Stimulated activated CD4-positive, alpha-beta T cell treated with anti-CD3 and anti-CD28 coated beads, Interleukin-2, amount 100 ng/mL, for 24 hours (primary cell): ENCODE measurements at places on chromosomes 11 and 22.

DNA sequence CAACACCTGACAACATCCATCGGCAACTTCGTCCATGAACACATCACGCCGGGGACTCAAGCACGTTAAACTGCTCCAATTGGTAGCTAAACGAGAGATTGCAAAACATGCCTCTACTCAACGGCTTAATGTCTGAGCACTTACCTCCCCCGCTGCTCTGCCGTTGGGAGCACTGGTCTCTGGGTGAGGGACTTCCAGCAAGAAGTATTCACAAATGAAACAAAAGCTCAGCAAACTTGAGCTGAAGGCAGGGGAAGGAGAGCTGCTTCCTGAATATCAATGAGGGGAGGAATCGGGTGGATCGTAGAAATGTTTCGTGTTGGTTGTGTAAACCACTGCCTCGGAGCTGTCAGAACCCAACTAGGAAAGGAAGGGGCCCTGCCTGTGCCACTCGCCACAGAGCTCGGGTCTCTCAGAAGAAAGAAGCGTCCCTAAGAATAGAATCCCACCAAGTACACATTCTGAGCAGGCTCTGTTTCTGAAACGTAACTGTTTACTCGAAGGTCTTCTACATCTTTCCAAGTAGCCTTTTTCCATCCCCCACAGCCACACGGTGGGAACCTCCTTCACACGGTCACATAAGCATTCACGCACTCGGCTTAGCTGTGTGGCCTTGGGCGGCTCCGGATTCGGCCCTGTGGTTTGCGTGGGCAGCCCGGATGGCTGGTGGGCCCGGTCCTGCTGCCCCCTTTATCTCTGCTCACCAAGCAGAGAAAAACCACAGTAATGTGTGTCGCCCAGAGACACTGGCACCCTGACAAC, at the start of gene MLC1:
MLC1 (minus strand) TSS at position 216 of the 762 bp plus-strand sequence. CDS start 524 bp downstream, outside the sequence.
- peak; percentile 10 for DNase-seq

DNA sequence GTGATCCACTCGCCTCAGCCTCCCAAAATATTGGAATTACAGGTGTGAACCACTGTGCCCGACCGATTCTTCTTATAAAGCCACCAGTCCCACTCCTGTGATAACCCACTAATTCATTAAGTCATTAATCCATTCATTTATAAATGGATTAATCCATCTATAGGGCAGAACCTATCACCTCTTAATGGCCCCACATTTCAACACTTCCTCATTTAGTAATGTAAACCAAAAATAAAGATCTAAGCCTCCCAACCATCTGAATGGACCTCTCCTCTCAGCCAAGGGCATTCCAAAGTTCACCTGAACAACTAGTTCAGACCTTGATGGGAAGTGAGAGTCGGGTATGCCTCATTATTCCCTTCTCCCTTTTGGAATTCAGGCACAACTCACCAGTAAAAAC, 9.9 kb upstream of the MRPL11 start:
- no peak for DNase-seq

- peak; percentile 41 for DNase-seq
These were observed 3.6 kb upstream of the OR2AT4 start for GRCh38 chr11:75100314-75100713.

DNA sequence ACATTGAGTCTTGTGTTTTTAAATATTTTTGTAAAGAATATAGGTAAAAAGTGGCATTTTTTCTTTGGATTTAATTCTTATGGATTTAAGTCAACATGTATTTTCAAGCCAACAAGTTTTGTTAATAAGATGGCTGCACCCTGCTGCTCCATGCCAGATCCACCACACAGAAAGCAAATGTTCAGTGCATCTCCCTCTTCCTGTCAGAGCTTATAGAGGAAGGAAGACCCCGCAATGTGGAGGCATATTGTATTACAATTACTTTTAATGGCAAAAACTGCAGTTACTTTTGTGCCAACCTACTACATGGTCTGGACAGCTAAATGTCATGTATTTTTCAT, 333 bp upstream of the CD3E start:
- no peak for DNase-seq

GRCh38 chr11:69575296-69576068, 65.5 kb upstream of the CCND1 start:
- no peak for DNase-seq

DNA sequence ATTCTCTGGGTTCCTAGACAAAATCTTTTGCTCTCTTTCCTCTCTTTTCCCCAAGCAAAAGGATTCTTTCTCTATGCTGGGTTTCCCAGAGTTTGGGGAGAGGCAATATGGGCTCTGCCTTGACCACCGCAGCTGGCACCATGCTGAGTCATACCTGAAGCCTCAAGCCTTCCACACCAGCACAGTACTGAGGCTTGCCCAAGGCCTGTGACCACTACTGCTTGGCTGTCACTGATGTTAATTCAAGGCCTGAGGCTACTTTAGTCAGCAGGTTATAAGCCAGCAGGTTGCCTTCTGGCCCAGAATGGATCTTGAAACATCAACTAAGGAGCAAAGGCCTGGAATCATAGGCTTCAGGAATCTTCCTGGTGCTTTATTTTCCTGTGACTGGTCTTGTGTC, 185.3 kb downstream of the DYNC2H1 start:
- no peak for DNase-seq

DNA sequence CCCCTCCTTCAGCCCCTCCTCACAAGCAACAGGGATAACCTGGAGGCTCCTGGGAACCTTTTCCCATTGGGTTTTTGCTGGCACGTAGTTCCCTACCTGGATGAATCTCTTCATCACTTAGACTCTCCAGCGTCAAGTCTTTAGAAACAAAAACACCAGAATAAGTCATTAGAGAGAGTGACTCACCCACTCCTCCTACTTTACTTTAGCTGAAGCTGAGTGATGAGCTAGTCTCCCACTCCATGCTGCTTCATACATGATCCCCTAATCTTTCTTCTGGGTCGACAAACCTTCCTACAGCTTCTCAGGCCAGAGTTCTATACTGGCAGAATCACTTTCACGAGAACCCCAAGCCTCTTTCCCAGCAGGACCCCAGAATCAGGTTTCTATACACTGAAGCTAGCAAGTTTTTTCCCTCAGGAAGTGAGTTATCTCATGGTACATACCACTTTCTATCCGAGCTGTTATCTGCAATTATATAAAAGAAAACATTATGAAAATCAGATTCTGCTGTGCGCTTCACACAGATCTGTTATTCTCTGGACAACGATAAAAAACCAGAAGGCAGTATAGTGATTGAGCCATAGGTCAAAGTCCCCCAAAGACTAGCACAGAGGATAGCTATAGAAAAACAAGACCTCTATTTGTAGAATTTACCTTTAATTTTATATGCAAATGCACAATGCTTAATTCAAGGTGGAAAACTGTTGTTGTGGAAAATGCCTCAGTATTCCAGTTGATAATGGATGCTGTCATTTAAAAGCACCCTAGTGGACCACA, 18.7 kb downstream of the DRICH1 start:
- DNase-seq: no peak

DNA sequence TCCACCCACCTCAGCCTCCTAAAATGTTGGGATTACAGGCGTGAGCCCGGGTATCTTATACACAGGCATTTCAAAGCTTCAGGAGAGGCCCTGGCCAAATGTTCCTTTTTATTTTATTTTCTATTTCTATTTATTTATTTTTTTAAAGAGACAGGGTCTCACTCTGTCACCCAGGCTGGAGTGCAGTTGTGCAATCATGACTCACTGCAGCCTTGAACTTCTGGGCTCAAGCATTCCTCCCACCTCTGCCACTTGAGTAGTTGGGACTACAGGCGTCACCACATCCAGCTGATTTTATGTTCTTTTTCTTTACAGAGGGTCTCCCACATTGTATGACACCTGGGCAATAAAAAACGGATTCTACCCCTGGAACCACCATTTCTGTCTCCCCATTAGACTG, 71.2 kb downstream of the FBXO7 start:
- no peak for DNase-seq

GRCh38 chr11:38046571-38047135, 1448.6 kb upstream of the RAG2 start:
- no peak for DNase-seq

- DNase-seq: no peak
These were observed 78.8 kb downstream of the LINC01488 start for GRCh38 chr11:69560141-69560790.

GRCh38 chr22:36149441-36149840, 11.1 kb downstream of the APOL3 start:
- no peak for DNase-seq

DNA sequence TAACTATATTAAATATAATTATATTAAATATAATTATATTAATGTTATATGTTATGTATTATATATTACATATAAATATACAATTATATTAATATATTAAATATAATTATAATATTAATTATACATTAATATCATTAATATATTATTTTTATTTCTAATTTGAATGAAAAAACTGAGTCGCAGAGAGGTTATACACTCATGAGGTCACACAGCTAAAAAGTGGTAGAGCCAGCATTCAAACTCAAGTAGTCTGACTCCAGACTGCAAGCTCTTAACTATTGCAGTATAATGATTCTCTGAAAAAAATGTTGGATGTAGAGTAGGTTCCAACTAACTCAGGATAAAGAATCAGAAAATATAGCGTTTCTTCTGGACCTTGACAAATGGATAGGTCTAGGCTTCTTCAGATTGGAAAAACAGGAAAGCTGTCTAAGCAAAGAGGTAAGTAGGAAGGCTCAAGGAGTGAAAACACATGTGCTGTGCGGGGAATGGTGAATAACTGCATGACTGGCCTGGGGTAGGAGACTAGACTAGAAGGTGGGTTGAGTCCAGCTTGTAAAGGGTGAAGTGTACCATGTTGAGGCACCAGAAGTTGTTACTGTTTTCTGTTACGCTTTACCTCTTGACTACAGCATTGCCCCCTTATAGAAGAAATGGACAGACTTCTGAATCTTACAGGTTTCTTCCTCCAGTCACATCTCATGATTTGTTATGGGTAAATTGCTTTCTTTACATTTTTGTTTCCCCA, 80.3 kb downstream of the TRIM44 start:
- DNase-seq: no peak

DNA sequence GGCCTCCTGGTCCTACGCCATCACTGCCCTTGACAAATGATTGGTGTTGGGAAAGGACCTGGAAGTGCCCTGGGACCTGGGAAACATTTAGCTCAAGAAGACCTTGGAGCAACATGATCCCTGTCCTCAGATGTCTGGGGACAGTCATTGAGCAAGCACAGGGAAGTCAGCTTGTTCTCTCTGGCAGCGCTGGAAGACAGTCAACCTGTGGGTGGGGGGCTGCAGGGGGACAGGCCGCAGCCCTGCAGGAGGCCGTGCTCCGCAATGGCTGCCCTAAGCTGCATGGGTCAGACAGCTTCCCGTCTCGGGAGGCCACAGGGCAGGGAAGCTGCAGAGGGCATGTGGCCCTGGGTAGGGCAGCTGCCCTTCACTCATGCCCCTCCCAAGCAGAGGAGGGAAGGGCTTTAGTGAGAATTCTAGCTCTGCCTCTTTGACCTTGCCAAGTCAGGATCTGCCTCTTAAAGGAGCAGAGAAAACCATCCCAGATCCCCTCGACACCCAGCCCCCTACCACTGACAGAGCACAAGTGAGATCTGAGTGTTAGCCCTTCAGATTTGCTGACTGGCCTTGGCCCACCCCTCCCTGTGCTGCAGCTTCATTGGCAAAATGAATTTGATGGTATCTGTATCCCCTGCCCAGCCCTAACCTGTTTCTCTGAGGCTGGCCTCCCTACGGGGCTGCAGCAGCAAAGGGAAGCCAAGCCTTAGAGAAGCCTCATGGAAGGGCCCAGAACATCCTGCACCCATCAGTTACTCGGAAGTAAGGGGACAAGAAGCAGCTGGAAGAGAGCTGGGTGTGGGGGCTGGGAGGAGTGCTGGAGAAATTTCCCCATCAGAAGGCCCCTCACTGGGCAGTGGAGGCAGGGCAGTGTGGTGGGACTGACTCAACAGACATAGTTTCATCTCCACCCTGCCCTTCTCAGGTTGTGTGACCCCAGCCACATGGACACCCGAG, 6.2 kb upstream of the SREBF2 start:
- DNase-seq: no peak

DNA sequence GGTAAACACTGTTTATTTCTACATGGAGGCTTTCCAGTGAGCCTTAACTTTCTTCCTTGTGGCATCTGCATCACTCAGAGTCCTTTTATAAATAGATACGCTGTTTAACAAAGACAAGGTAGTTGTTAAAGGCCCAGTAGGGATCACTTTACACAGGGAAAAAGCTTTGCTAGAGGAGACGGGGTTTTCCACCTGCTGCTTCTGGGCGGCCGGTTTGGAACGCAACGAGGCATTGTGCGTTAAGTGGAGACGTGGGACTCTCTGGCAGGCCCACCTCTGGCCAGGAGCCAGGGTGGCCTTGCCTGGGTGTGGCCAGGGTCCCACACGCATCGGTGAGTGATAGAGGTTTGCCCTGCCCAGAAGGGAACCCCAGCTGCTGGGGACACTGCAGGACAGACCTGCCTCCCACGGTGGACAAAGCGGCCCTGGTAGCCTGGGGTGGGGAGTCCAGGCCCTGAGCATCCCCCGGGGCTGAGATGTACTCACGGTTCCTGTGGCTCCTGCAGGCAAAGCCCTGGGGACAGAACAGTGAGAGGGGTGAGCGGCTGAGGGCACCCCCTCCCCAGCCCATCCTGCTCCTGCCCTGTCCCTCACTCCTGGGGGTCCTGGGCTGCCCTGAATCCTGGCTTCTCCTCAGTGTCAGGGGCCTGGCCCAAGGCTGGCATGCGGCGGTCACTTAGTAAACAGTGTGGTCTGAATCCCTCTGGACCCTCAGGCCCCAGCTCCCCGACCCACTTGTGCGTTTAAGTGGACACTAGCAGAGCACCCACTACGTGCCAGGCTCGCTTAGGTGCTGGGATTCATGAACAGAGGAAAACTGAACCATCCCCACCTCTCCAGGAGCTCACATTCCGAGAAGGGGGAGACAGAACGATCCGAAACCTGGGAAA, 4.2 kb downstream of the IL17REL start:
- no peak for DNase-seq

DNA sequence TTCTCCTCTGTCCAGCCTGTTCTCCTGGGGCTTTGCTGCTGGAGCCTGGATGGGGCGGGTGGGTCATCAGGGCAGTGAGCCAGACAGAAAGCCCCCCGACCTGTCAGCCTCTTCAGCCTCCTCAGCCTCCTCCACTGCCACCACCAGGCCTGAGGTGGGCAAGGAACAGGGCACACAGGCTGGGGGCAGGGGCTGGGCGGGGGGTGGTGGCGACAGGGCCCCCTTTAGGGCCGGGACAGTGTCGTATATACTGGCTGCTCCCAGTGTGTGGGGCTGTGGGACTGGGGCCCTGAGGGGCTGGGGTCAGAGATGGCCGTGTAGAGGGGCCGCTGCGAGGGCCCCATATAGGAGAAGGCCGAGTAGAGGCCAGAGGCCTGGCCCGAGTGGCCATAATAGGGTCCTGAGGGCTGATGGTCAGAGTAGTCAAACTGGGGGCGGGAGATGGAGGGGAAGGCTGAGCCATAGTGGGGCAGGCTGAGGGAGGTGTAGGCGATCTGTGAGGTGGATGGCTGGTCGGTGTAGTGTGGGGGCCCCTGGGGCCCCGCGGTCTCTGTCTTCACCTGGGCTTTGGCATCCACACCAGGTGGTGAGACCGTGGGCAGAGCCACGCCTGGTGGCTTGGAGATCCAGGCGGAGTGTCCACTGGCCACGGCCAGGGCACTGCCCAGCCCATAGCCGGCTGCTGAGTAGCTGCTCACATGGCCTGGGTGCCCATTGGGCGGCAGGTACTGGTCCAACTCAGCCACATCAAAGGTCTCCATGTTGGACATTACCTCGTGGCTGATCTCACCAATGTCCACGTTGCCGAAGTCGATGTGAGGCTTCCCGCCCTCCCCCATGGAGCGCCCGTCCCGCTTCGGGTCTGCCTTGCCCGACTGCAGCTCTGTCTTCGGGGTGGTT, 10.8 kb downstream of the SOX10 start:
- no peak for DNase-seq

- DNase-seq: no peak
These were observed 7.7 kb downstream of the MPPED1 start for GRCh38 chr22:43419371-43420080.

GRCh38 chr22:50581031-50581949, 1.4 kb downstream of the CHKB start:
- DNase-seq: no peak
